ENCODE measurements at places on chromosomes 1 and 21.

- ATAC-seq = no peak
Measured at GRCh38 chr1:151729966-151730291, 8.6 kb downstream of the RIIAD1 start.

DNA sequence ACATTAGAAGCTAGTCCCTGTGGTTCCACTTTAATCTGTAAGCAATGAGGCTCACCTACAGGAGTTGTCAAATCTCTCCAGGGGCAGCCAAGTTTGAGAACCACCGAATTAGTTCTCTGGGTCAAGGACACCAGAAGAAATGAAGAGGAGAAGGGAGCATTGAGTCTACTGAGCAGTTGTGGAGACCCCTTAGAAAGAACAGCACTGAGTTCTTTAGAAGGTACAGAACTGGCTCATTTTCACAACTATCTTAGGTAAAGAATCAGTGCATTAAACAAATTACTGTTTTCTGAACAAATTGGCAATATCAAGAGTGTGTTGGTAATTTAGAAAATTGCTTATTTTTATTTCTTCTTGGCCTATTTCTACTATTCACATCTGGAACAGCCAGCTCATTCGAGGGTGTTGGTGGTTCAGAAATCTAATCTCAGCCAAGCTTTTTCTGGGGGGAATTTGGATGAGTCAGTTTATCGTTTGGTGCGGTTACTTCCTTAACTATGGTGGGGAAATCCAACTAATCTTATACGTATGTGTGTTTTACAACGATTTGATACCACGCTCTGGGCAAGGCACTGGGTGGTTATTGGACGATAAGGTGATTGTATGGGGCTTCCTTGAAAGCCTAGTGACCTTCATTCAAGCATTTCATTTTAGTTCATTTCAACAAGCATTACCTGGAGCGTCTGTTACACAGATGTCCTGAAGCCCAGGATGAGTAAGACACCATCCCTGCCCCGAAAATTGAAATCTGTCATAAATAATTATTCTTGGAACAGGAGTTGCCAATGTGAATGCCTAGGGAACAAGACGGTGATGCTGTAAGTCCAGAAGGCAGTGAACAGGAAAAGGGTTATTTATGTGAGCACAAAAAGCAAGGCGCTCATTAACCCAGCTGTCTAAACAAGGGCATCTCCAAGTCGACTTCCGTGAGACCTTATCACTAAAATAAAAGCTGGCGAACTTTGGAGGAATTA is 52.0 kb upstream of the TMPRSS2 start:
- peak; percentile 61 for ATAC-seq

- ATAC-seq = no peak
Measured at GRCh38 chr1:94887603-94888171, 39.2 kb downstream of the CNN3 start.

GRCh38 chr21:21673959-21674358 is 675.8 kb downstream of the NCAM2 start:
- ATAC-seq = no peak

GRCh38 chr1:25194054-25194453 is 38.2 kb downstream of the SYF2 start:
- ATAC-seq = no peak

DNA sequence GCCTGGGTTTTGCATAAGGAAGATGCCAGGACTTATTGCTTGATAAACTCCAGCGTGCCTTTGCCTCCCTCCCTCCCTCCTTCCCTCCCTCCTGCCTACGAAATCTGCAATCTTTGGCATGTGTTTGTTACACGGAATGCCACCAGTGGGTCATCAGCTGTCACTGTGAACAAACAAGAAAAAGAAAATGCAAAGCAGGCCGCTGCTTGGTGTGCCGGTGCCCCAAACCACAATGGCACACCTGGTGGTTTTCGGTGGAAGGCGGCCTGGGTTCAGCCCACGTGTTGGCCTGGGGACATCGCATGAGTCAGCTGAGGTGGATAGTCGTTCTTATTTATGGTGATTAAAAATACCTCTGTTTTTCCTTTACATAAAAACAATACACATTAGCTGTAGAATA is 16.3 kb upstream of the IFNLR1 start:
- ATAC-seq = peak; percentile 32

GRCh38 chr1:64082459-64082858 is 121.0 kb upstream of the UBE2U start:
- no peak for ATAC-seq

DNA sequence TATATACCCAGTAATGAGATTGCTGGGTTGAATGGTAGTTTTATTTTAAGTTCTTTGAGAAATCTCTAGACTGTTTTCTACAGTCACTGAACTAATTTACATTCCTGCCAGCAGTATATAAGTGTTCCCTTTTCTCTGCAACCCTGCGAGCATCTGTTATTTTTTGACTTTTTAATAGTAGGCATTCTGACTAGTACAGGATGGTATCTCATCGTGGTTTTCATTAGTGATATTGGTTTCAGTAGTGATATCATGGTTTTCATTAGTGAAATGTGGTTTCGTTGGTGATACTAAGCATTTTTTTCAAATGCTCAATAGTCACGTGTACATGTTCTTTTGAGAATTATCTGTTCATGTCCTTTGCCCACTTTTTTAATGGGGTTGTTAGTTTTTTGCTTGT is 316.8 kb downstream of the PTBP2 start:
- ATAC-seq = no peak

DNA sequence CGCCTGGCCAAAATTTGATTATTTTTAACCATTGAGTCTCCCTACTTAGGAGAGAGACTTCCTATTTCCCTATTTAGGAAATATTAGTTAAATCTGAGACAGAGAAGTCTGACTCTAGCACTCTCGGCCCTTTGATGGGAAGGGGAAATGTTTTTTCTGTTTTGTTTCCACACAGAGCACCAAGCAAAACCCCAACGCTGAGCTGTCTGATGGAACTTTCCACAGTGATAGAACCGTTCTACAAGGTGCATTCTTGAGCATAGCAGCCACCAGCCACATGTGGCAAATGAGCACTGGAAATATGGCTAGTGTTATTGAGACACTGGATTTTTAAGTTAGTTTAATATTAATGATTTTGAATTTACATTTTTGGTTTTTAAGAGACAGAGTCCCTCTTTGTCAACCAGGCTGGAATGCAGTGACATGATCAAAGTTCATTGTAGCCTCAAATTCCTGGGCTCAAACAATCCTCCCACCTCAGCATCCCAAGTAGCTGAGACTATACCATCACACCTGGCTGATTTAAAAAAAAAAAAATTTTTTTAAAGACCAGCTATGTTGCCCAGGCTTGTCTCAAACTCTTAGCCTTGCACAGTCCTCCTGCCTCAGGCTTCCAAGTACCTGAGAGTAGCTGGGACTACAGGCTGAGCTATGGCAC is 77.3 kb upstream of the GALNT2 start:
- no peak for ATAC-seq

- ATAC-seq = peak; percentile 96
Measured at GRCh38 chr1:244010191-244010590, 40.9 kb upstream of the ZBTB18 start.

GRCh38 chr1:40383488-40384412 is 10.2 kb downstream of the SMAP2 start:
- ATAC-seq = peak; percentile 50

DNA sequence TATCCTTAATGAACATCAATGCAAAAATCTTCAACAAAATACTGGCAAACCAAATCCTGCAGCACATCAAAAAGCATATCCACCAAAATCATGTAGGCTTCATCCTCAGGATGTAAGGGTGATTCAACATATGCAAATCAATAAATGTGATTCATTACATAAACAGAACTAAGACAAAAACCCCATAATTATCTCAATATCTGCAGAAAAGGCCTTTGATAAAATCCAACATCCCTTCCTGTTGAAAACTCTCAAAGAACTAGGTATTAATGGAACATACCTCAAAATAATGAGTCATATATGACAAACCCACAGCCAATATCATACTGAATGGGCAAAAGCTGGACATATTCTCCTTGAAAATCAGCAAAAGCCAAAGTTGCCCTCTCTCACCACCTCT is 54.6 kb upstream of the DEPDC1 start:
- ATAC-seq = no peak

- no peak for ATAC-seq
Measured at GRCh38 chr1:107181253-107181969, 40.6 kb downstream of the NTNG1 start.

DNA sequence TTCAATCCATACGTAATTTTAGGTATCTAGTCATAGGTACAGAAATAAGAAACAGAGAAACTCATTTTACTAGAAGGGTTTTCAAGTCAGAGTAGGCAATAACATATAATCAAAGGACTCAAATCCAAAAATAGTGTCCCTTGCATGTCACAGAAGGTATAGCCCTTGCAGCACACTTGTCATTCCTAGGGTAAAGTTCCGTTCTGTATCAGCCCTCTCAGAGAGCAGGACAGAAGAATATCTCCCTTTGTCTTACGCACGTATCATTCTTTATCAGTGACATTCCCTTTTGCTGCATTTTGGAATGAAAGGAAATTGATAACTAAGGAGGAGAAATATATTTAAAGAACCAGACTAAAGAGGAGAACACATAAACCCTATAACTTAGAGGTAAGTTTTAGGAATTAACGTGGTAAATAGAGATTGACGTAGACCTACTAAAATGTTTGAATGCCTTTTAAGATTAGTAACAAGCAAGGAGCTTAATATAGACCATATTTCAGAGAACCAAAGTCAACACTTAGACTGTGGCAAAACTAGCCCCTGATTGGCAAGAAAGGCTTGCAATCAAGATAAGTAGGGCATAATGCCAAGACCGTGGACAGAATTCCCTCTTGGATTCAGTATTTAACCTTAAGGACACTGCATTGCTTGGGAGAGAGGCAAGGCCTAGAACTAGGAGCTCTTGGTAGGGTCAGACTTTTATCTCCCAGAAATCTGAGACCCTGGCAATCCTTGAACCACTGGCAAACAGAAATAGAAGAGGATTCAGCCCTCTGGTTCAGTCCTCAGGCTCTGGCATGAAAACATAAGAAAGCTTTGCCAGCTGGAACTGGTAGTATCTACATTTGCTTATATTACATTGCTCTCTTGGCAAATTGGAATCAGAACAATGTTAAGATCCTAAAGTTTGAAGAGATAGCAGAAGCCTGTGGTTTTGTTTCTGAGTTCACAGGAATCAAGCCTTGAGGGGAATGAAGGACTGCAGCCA is 232.1 kb downstream of the ASTN1 start:
- no peak for ATAC-seq

DNA sequence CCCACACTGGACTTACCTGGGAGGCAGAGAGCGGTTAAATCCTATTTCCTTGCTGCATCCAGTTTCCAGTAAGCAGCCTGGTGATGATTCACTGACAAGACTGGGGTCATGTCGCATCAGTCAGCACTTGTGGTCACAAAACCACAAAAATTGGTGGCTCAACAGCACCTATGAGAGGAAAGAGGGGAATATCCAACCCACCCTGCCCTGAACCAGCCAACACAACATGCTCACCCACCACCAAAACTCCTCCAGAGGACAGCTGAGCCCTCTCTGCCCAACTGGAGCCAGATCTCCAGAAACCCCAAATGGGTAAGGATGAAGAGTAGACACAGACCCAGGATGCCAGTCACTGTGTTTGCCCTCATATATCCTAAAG is 64.0 kb downstream of the CD46 start:
- peak; percentile 90 for ATAC-seq

- ATAC-seq = no peak
Measured at GRCh38 chr21:16309250-16309971, 579.6 kb downstream of the USP25 start.

- ATAC-seq = no peak
Measured at GRCh38 chr1:29515170-29515955, 279.0 kb downstream of the PTPRU start.

DNA sequence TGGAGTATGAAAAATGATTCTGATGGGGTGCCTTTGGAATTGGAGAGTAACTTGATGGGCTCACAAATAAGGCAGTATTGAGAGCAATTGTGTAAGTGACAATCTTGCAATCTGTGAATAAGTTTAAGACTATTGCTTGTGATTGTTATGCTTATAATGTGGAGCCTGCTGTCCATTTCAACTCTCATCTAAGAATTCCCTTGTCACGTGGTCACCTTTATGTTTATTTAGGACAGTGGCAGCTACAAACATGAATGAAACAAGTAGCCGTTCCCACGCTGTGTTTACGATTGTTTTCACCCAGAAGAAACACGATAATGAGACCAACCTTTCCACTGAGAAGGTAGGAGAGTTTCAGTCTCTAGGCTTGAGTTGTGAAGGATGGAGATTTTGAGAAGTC is 57.6 kb downstream of the KIF1B start:
- ATAC-seq = no peak

DNA sequence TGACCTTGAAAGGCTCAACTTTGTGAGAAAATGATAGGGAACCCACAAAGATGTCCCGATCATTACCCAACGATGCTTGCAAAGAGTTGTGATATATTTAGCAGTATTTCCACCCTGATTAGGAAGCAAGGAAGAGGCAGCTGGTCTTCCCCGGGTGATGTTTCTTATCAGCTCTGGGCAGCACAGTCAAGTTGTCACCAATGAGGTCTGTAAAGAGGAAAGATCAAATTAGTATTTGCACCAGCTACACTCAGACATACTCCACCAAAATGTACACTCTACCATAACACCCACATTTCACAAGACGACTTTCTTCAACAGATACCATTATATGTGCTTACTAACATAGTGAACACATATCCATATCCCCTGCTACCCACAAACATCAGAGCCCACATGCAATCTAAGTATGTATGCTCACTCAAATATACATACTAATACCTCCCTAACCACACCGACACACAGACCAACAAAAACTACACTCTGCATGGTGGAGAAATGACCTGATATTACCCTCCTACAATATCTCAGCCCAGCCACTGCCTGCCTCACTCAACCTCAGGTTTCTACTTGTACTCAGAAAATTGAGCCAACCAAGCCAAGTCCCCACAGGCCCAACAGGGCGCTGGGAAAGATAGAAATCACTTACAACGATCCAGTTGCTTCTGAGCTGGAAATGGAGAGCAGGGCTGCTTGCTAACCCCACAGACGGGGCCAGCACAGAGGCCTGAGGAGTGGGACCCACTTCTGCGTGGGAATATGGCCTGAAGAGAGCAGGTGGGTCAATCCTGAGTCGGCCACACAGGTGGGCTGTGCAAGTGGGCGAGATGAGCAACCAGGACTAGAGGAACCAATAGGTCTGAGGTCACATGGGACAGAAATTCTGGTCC is 4.6 kb upstream of the BTG2 start:
- ATAC-seq = no peak

Data from activated CD4-positive, CD25-positive, alpha-beta regulatory T cell treated with anti-CD3 and anti-CD28 coated beads, Interleukin-2, amount 50 U/mL, for 24 hours (primary cell).